ENCODE measurements at places on chromosomes 7 and 10.

GRCh38 chr7:146375170-146375569 lies 258.6 kb downstream of the CNTNAP2 start:
- DNase-seq: no peak

GRCh38 chr7:44183386-44183785 lies 5.9 kb downstream of the GCK start:
- DNase-seq: no peak

GRCh38 chr7:21365866-21366624 lies 61.8 kb upstream of the SP4 start:
- DNase-seq: peak; percentile 56

GRCh38 chr10:21719502-21719901 lies 185.5 kb downstream of the MLLT10 start:
- no peak for DNase-seq

GRCh38 chr7:1043552-1044188 lies 676 bp upstream of the GPR146 start:
- DNase-seq: no peak

DNA sequence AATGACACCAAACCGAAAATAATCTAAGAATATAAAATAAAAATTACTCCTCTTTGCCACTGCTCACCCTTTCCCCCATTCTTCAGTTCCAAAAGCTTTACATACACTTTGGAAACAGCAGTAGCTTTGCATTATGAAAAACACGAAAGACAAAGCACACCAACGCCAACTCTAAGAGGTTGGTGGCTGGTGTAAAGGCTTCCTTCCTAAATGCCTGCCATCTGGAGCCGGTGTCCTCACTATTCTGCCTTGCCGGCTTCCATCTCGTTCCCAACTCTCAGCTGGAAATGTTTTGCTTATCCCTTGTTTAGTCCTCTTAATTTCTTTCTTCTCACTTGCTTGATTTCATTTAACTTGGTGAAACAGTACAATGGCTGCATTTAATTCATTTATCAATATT lies 281.1 kb upstream of the LRRN3 start:
- DNase-seq: no peak

- peak; percentile 12 for DNase-seq
Observed at GRCh38 chr10:74824900-74825370, 1.5 kb upstream of the KAT6B start.

GRCh38 chr7:98213888-98214810 lies 2.9 kb downstream of the BHLHA15 start:
- DNase-seq: peak; percentile 71

- DNase-seq: no peak
Observed at GRCh38 chr7:150471886-150472285, 21.5 kb downstream of the GIMAP8 start.

DNA sequence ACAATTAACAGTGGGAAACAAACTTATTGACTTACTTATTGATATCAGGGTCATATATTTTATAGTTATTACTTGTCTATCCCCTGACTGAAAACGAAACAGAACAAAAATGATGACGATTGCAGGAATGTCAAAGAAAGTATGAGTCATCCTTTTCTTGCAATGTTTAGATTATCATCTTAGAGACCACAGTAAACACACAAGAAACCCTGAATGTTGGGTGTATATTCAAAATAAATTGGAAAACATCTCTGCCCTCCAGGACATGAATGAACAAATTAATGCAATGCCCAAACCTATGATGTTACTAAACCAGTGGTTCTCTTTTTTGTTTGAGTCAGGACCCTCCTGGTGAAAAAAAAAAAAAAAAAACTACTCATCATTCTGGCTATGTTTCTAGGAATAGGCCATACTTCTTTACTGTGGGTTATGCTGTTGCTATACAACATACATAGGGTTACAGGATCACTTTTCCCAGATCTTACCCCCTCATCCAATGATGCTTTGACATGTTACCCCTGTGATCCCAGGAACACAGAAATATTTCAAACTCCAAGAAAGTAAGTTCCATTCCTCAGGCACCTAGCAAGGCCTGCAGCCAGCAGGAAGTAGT lies 623.4 kb upstream of the IGFBP3 start:
- no peak for DNase-seq

DNA sequence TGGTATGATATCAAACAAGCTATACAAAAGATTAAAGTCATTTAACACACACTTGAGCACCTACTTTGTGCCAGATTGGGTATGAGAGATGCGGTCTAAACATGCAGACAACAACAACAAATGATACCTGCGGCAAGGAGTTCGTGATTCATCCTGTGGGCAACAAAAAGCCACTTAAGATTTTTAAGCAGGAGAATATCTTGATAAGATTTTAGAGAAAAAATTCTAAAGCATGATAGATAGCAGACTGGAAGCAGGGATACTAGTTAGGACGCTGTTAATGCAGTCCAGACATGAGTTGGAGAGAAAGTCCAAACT lies 1.6 kb upstream of the KBTBD2 start:
- no peak for DNase-seq

GRCh38 chr10:28881171-28881882 lies 204.0 kb downstream of the BAMBI start:
- DNase-seq: no peak
